ENCODE measurements at places on chromosomes 4 and X.

DNA sequence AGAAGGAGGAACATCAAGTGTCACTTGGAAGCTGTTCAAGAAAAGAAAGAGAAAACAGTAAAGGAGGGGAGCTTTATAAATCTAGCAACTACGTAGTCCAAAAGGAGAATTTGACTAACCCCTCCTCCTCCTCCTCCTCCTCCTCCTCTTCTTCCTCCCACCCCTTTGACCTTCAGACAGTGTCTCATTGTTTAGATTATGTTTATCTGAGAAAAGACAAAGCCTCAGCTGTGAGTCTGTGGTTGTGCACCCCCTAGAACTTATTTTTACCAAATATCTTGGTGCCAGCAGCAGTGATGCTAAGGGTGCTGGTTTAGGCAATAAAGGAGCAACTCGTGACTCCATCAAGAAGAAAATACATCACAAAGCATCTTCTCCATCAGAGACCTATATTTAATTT, 68.9 kb upstream of the BMP2K start:
- no peak for DNase-seq

DNA sequence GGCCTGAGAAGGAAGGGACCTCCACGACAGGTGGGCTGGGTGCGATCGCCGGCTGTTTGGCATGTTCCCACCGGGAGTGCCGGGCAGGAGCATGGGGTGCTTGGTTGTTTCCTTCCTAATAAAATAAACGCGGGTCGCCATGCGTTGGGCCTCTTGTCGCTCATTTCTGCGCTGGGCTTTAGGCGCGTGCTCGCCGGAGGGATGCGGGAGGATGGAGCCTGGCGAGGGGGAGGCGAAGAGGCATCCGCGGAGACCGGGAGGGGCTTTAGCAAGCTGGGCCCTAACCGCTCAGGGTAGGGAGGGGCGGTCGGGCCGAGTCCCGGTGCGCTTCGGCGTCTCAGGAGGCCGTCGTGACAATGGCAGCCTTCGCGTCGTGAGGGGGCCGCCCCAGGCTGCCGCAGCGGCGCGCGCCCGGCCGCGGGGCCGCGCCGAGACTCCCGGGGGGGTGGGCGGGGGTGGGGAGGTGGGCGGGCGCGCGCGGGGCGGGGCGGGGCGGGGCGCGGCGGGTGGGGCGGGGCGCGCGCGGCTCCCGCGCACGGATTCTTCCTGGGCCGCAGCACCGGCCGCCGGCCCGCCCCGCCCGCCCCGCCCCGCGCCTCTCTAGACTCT, 476 bp upstream of the GDI1 start:
- DNase-seq: peak; percentile 80

GRCh38 chr4:166134285-166134684, 261.2 kb downstream of the TLL1 start:
- no peak for DNase-seq

DNA sequence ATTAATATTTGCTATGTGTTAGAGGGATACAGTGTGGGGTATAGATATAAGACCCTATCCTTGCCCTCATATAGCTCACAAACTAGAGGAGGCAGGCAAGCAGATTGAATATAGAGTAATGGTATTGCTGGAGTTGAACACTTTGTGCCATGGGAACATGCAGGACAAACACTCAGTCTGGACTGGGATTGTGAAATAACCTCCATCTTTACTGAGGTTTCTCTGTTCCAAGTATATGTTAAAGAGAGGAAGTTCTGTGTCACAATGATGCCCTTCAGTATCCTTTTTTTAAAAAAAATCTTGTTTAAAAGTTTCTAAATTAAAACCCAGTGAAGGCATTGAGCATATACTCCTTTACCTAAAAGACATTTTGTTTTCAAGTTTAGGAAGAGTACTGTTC, 8.7 kb downstream of the FABP2 start:
- DNase-seq: no peak

- DNase-seq: peak; percentile 31
These were observed 773 bp downstream of the SNCA start for GRCh38 chr4:89836031-89836745.

- no peak for DNase-seq
These were observed 53.2 kb downstream of the COMMD8 start for GRCh38 chr4:47410271-47410670.

- no peak for DNase-seq
These were observed 21.7 kb upstream of the ATXN3L start for GRCh38 chrX:13341491-13342101.

DNA sequence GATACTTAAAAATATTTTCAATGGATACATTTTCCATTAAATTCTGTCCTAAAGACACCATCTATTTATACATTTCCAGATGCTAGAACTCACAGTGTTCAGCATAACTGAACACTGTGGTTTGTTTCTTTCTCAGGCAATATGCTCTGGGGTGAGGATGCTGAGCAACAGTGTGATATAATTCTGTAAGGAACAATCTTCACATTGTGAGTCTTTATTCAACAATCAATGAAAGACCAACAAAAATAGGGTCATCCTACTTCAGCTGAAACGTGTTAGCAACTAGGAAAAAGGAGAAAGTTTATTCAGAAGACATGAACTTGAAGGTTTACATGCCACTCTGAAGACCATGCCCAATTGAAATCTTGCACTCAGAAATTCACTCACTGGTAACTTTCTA, 284.8 kb downstream of the UNC5C start:
- DNase-seq: no peak

DNA sequence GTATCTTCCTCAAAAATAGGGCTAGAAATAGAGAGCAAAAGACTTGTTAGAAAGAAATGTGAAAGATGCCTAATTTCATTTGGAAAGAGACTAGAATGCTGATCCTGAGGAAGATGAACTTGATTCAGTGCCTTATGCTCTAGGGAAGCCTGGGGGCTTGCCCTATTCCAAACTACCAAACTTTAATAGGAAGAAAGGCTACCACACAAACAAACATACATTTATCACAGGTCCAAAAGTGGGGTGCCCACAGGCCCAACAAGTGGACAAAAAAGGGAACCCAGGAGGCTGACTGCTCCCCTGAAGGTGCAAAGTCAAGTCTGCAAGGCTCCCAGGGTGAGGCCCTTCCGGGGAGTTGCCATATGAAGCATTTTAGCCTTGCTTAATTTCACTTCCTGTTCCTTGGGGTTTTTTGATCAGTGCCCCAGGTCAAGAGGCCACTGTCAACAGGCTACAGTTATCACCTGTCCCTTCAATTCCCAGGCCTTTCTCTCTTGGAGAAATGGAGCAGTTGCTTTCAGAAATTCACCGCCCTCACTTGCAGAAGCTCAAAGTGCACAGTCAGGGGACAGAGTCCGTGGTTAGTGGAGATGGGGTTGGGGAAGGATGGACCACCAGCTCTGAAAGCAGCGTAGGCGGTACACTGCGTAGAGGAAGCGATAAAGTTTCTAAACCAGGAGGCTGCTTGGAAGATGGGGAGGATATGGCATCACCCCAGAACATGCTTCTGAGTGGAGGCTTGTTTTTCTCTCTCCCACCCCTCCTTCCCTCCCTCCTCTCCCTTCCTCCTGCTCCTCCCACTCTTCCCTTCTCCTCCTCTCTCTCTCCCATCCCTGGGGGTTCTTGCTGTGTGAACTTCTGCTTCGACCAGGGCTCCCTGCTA, 36.4 kb downstream of the TMEM154 start:
- no peak for DNase-seq

DNA sequence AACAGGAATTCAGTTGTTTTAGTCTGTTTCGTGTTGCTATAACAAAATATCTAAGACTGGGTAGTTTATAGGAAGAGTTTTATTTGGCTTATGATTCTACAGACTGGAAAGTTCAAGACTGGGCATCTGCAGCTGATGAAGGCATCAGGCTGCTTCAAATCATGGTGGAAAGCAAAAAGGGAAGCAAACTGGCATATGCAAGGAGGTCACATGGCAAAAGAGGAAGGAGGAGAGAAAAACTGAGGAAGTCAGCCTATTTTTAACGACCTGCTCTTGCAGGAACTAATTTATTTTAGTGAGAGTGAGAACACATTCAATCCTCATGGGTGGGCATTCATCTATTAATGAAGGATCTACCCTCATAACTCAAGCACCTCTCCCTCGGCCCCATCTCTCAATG, 363.1 kb upstream of the HS3ST1 start:
- no peak for DNase-seq

GRCh38 chr4:139223682-139224317, 46.8 kb upstream of the ELF2 start:
- no peak for DNase-seq

DNA sequence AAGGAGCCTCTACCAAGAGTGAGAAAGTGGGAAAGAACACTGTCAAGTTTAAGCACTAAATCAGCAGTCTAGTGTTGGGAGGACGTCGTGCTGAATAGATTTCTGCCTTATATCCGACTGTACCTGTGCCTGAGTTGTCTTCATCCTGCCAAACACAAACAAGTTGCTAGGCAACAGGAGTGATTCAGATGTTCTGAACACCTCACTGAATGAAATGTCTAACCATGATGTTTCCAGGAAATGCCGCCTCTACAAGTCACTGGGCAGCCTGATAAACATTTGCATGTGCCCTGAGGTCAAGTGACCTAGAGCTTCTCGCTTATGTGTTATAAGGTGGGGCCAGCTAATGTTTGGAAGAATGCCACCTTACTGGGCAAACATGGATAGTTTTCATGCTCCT, 37.9 kb downstream of the SGMS2 start:
- no peak for DNase-seq

GRCh38 chr4:145626623-145626982, 7.4 kb downstream of the MMAA start:
- no peak for DNase-seq

DNA sequence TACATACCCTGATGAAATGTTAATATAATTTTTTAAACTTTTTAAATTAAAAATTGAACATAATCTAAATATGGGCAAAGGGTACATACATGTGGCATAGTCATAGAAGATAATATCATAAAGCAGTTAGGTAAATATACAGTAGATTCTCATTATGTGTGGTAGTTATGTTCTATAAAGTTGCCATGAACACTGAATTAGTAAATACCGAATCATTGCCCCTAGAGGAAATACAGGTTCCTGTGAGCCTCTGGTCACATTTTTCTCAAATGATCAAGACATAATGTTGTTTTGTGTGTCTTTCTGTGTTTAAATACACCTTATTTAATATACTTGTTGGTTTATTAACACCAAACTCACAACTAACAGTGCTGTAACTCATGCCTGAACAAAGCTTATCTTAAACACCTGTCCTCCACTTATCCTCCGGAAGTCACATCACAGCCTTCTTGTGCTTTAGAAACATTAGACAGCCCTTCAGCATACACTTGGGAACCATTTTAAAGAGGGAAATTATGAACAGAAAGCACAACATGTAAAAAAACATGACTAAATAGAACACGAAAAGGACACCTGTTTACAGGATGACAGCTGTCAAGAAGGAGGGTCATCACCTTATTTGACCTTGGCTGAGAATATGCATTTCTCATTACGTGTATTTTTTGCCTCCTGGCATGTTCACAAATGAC, 169.4 kb upstream of the NAP1L5 start:
- no peak for DNase-seq

DNA sequence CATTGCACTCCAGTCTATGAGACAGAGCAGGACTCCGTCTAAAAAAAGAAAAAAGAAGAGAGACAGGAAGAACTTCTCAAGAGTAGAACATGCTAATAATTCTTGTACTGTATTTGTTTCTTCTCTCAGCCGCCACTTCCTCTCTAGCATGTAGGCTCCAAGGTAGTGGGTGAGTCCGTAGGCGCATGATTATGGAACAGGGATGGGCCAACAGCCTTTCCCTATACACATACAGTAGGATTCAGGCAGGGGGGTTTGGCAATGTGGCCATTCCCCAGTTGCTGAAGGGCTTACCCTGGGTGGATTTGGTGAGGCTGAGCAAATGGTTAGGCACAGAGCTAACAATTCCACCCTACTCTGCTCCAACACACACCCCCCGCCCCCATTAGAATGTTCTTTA, 35.0 kb upstream of the APLN start:
- no peak for DNase-seq

DNA sequence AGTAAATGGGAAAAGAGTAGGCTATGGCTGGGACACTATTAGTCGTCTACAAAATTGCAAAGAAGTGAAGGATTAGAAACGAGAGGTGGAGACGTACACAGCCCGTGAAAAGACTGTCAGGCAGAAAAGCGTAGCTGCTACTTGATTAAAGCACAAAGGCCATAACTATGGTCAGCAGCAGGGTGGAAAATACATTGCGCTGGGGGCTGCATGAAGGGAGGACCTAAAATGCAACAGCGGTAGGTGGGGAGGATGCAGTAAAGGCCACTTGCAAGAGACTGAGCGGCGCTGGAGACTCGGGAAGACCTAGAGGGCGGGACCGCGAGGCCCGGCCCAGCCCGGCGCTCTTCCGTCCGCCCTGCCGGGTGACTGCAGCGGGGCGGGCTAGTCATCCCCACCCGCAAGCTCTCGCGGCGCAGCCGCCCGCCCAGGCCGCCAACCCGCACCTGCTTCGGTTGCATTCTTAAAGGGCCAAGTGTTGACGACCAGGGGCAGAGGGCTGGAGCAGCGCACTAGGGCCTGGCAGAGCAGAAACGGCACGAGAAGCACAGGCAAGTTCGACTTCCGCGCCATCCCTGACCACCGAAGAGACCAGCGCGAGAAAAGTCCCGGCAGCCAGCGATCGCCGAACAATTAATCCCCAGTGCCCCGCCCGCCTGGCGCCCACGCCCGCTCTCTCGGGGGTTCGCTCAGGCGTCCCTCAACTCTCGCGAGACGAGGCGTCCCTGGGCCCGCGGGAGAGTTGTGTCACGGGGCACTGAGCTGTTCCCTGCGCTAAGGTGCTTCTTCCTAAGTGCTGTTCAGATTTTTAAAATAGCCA, at the start of gene AGA:
Gene AGA, minus strand, starts transcription at position 635 of the 820 bp plus-strand sequence. Its CDS starts 62 bp downstream, at position 573.
- DNase-seq: peak; percentile 97

- peak; percentile 92 for DNase-seq
These were observed at the start of gene SH3RF1 for GRCh38 chr4:169270810-169271691. TSS of gene SH3RF1 (minus strand) at chr4:169270956. CDS start at chr4:169269212, 1,744 bp downstream.

DNA sequence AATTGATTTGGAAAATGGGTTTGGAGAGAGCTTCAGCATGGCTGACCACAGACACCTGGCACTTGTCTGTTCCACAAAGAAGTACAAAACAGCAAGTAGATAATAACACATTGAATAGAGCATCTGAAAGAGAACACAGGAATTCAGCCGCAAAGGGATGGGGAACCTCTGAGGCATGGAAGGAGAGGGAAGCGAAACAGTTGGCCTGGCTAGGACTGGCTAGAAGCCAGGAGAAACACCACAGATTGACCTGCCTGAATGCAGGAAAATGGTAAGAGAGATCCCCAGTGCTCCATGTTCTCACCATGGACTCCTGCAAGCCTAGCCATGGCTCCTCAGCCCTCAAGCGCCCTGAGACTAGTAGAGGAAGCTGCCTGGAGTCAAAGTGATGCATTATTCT, 169.7 kb upstream of the SH3RF1 start:
- no peak for DNase-seq

DNA sequence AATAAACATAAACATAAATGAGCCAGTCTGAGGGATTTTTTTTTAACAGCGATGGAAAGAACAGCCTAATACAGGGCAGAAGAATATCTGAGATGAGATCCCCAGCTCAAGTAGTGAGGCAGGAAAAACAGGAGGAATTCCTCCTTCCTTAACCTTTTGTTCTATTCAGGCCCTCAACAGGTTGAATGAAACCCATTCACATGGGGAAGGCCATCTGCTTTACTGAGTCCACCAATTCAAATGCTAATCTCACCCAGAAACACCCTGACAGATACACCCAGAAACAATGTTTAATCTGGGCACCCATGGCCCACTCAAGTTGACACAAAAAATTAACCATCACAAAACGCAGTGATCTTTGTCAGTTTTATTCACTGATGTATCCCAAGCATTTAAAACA, 45.5 kb downstream of the SMIM31 start:
- DNase-seq: peak; percentile 71
